T-helper 9 cell (primary cell): ENCODE measurements at places on chromosomes 5 and 9.

- DNase-seq: no peak
Observed at GRCh38 chr5:57033103-57033502, 81.2 kb upstream of the MIER3 start.

GRCh38 chr5:77867194-77867691 is 91.1 kb upstream of the TBCA start:
- DNase-seq: no peak

- no peak for DNase-seq
Observed at GRCh38 chr5:50606179-50606578, 60.3 kb upstream of the PARP8 start.

GRCh38 chr9:133003071-133003461 is 24.6 kb downstream of the GFI1B start:
- no peak for DNase-seq

GRCh38 chr5:145838276-145838675 is 3.1 kb upstream of the PRELID2 start:
- DNase-seq: no peak

DNA sequence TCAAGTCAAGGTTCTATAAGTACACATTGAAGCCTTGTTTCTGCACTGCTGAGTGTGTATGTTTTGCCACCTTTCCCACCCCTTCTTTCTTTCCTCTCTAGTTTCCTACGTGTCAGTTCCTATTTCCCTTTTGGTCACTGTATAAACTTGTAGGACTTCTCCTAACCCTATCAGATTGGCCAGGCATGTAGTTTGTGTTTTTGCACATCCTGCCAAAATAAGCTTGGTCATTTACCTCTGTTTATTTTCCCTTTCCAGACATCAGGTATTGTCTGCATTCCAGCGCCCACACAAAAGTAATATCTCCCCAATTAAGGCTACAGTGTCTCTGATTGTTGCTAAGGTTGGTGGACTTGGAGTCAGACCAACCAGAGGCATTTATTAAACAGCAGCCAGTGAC is 252.9 kb upstream of the MPDZ start:
- no peak for DNase-seq

DNA sequence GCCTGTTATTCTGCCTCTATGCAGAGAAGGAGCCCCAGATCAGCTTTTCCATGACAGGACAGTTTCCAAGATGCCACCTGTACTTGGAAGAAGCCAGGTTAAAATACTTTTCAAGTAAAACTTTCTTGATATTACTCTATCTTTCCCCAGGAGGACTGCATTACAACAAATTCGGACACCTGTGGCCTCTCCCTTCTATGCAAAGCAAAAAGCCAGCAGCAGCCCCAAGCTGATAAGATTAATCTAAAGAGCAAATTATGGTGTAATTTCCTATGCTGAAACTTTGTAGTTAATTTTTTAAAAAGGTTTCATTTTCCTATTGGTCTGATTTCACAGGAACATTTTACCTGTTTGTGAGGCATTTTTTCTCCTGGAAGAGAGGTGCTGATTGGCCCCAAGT is 301 bp upstream of the IL4 start:
- DNase-seq: no peak

- peak; percentile 71 for DNase-seq
Observed at GRCh38 chr5:35924950-35925722, 13.3 kb downstream of the CAPSL start.

GRCh38 chr9:81565609-81566008 is 123.7 kb downstream of the TLE1 start:
- DNase-seq: no peak

DNA sequence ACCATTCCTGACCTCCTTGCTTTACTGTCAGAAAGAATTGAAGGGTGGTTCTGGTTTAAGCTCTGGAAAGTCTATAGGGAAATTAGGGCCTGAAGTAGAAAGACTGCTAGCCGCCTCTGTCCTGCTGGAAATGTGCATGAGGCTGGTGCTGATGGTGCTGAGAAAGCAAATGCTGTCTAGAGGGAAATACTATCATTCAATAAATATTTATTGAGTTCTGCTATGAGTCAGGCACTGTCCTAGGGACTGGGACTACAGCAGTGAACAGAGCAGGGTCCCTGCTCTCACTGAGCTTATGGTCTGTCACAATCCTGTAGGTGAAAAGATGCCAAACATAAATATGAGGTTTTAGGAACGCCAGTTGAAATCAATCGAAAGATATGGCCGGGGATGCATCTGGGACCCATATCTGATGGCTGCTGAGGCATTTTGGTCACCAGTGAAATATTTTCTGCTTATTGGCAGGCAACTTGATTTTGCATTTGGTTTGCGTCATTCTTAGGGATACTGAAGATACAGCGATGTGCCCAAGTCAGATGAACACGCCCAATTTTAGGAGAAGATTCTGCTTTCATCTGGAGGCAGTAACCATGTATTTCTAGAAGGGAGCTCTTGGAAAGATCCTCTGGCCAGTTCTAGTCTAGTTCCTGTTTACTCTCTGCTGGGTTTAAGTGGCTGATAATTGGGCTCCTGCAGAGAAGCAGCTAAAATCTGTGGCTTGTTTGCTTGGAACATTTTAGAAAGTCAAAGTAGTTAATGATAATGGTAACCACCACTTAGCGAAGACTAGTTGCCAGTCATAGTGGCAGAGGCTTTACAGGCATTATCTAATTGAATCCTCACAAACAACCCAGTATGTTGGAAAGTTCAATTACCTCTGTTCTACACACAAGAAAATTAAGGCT is 73.3 kb downstream of the INSYN2B start:
- no peak for DNase-seq

GRCh38 chr9:122307925-122308324 is 43.2 kb downstream of the MRRF start:
- DNase-seq: no peak

- no peak for DNase-seq
Observed at GRCh38 chr5:66840511-66841013, 244.4 kb downstream of the MAST4 start.

GRCh38 chr5:88729084-88729828 is 153.7 kb downstream of the MEF2C start:
- DNase-seq: peak; percentile 32

DNA sequence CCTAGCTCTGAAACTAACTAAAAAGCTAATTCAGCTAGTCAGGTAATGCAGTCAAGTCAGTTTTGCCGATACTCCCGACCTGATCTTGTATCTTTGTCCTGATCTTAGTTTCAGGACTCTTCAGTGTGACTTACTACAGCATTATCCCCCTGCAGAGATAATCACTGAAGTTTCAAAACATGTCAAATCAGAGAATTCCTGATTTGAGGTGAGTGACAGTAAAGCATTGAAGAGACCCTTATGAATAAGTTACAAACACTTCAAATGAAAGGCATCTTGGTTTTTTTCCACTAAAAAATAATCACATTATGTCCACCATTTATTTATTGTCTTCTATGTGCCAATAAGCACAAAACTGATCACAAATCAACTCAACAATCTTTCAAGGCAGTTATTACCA is 47.6 kb downstream of the BAAT start:
- DNase-seq: no peak

GRCh38 chr9:120257483-120257882 is 322.5 kb downstream of the CDK5RAP2 start:
- DNase-seq: no peak

- DNase-seq: no peak
Observed at GRCh38 chr5:113425909-113426308, 8.9 kb downstream of the TSSK1B start.

GRCh38 chr9:27712806-27713205 is 139.5 kb upstream of the C9orf72 start:
- no peak for DNase-seq

- no peak for DNase-seq
Observed at GRCh38 chr5:172008689-172009141, 2.3 kb upstream of the FBXW11 start.

DNA sequence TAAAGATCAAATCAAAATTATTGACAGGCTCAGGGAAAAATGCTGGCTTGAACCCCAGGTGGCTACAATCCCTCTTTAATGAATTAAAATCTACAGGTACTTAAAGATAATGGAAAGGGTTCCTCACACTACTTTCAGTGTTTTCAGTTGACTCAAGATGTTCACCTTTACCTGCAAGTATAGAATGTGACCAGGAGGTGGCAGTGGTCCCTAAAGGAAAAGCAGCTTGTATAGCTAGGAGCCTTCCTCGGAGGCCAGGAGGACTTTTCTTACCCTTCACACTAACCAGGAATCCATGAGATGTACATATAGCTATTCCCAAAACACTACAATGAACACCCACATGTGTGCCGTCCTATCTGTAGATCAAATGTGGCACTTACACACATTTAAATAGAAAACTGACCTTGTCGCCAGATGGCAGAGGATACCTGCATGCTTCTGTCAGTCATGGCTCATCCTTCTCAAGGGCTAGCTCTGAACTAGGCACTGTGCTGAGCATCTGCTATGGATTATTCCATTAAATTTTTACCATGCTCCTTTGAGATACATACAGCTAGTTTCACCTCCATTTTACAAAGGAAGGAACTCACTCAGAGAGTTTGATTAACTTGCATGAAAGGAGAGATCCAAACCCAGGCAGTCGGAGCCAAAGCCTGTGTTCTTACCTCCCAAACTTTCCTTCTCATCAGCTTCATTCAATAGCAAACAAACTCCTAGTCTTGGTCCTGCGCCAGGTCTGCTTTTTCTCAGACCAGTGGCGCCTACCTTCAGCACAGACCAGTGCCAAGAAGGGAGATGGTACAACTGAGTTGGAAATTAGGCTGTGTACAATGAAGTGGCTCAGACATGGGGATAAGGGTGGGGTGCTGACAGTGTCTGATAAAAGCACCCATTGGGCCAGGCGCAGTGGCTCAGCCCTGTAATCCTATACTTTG is 24.5 kb downstream of the C9orf152 start:
- DNase-seq: peak; percentile 5

DNA sequence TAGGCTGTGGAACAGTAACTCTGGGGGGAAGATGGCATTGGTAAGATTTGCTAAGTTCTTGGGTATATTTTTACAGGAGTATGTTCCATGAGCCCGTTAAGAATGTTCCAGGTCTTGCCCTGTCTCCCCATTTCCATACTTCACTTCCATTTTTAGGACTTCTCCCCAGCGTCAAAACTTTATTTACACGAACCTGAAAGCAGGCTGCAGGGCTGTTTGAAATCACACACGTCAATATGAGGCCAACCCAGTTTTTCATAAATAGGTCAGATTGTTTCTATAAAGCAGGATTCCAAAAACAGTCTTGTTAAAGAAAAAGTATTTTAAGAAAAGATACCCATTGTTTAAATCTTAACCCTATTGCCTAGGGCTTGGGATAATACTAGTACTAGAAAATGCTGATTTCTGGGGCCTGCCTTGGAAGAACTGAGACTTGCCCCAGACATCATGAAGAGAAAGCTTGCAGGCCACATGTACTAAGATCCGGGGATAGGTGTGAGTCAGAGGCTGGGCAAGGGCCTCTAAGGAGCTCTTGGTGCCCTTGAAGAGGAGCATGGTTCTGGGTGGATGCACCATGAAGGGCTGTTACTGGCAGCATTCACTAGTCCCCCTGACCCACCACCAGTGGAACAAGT is 24.2 kb downstream of the TRIO start:
- no peak for DNase-seq

GRCh38 chr5:68562308-68562707 is 346.8 kb downstream of the PIK3R1 start:
- no peak for DNase-seq

- no peak for DNase-seq
Observed at GRCh38 chr9:126499911-126500599, 113.7 kb upstream of the LMX1B start.

- DNase-seq: no peak
Observed at GRCh38 chr5:14181299-14181968, 38.3 kb downstream of the TRIO start.

DNA sequence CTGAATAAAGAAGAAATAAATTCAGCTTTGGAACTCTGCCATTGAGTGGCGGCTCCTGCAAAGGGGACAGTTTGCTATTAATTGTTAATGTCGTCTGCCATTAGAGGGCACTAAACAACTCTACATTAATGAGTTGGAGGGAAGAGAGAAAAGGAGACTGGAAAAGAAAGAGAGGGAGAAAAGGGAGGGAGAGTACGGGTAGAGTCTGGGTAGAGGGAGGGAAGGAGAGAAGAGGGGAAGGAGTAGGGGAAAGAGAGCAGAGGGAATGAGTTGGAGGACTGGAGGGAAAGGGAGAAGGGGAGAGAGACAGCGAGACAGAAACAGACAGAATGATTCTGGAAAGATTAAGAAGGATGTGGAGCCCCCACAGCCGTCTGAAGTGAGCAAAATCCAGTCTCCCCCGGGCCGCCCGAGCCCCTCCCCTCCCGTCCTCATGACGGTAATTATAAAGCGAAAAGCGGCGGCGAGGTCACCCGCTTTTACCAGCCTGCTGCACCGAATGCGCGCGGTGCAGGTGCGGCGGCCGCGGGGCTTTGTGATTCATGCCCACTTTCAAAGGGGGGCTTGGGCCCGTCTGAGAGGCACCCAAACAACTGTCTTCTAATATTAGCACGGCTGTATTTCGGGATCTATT is 1.9 kb upstream of the FST start:
- DNase-seq: no peak

DNA sequence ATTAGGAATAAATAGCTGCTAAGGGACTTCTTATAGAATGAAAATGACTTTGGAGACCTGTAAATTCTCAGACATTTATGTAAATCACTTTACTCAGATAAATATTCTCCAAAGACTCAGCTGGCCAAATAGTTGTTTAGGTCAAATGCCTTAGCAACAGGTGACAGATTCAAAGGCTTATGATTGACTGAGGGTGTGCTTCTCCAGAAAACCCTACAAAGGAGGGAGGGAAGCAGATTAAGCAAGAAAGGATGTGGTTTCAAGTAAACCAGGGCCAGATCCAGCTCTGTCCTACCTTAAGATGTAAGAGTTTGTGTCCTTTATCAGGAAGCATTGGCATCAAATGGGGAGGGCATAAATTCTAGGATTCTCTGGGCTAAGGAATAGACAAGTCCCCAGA is 433.0 kb downstream of the TLE1 start:
- DNase-seq: no peak

DNA sequence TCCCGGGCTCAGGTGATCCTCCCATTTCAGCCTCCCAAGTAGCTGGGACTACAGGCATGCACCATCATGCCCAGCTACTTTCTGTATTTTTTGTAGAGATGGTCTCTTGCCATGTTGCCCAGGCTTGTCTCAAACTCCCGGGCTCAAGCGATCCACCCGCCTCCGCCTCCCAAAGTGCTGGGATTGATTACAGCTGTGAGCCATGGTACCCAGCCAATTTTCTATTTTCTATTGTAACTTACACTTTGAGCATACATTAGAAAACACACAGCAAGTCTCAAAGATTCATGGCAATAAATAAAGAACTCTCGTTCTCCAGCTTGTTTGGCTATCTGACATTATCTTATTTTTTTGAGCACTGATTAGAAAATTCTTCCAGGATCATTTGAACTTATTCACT is 228.7 kb downstream of the ADAMTS6 start:
- no peak for DNase-seq

- no peak for DNase-seq
Observed at GRCh38 chr5:123180178-123180577, 91.1 kb downstream of the PRDM6 start.
